Amniotic stem cell (primary cell): ENCODE measurements at places on chromosomes 2 and 18.

- no peak for DNase-seq
Observed at GRCh38 chr2:201197781-201198180, 14.8 kb downstream of the CASP10 start.

- no peak for DNase-seq
Observed at GRCh38 chr2:42101206-42102023, 53.6 kb downstream of the PKDCC start.

DNA sequence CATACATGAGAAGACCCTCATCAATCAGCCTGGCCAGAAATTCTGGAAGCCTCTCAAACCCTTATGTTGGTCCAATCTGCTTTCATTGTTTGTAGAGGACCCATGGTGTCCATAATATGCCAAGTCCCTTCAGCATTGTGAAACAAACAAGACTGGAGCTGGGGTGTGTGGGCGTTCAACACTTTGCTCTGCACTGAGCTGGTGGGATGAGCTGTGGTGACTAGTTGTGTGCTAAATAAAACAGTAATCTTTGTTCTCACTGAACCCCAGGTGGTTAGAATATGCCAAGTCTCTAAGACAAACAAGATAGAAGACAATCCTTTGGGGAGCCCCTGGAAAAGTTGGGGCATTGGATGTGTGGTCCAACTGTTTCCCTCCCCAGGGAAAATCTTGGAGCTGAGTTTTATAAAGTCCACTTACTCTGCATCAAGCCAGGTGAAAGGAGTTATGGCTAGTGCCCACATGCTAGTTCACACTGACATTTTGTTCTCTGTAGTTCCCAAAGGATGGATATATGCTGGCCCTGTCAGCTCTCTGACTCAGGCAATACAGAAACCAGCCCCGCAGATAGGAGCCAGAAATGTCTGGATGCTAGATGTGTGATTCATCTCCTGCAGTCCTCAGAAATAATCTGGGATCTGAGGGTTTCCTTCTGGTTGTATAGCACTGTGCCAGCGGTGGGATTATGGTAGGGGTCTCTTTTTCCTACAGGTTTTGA is 260.2 kb downstream of the TMX3 start:
- peak; percentile 17 for DNase-seq

DNA sequence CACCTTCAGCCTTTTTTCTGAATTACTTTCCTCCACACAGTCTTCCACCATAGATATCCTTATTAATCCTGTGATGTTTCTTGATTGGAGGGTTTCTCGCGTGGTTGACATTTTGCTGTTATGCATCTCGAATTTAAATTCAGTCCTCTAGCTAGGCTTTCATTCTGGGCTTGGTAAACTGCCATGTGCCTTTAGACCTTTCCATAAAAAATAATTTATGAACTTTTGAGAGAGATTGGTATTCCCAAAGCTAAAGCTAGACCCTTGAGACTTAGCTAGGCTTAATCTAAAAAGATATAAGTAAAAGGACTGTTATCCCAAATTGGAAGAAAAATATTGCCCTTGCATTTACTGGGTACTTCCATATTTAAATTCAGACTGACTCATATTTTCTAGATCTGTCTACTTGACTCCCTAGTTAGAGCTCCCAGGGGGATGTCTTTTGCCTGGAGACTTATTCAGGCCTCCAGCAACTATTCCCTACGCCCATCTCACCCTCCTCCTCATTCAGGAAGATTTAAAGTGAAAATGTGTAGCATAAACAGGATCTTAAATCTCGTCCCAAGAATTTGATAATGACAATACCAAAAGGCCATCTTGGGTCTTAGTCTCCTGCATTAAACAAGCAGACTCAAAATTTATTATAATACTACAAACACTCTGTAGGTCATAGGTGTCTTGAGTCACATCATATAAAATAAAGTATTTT is 60.3 kb downstream of the KIAA2012 start:
- no peak for DNase-seq

- no peak for DNase-seq
Observed at GRCh38 chr2:12320027-12320734, 396.6 kb upstream of the TRIB2 start.

DNA sequence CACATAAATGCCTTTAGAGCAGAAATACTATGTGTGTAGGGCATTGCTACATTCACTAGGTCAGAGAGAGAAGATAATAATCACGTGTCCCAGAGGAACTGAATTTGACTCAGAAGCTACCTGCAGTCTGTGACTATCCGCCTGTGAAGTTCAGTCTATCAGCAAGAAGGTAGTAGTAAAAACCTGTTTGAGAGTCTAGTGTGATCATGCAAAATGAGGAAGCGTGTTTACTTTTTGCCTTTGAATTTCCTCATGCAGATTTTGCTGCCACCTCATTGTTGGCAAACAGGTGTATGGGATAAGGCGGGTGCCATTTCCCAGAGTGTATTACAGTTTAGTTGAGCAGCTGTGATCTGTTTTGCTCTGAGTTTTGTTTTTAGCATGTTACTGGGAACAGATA is 403.9 kb upstream of the FANCL start:
- DNase-seq = no peak
